ENCODE measurements at places on chromosomes 5 and 9.

GRCh38 chr9:112443200-112443599 lies 43.4 kb upstream of the KIAA1958 start:
- DNase-seq, result peak; percentile 20

DNA sequence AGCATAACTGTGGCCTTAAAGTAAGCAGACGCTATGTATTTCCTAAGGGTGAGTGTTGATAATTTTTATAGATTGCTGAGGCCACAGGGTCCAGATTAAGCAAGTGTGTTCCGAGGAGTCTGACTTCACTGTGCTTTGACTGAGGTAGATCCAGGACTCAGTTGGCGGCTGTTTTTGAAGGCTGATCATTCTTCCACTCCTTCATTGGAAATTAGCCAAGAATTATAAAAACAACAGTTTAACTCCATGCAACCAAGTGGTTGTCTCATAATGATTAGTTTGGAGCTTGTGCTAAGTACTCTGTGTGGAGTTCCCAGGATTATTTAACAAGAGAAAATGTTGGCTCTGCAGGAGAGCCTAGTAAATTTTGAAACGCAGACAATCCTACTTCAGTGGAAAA lies 19.1 kb downstream of the IQGAP2 start:
- no peak for DNase-seq

DNA sequence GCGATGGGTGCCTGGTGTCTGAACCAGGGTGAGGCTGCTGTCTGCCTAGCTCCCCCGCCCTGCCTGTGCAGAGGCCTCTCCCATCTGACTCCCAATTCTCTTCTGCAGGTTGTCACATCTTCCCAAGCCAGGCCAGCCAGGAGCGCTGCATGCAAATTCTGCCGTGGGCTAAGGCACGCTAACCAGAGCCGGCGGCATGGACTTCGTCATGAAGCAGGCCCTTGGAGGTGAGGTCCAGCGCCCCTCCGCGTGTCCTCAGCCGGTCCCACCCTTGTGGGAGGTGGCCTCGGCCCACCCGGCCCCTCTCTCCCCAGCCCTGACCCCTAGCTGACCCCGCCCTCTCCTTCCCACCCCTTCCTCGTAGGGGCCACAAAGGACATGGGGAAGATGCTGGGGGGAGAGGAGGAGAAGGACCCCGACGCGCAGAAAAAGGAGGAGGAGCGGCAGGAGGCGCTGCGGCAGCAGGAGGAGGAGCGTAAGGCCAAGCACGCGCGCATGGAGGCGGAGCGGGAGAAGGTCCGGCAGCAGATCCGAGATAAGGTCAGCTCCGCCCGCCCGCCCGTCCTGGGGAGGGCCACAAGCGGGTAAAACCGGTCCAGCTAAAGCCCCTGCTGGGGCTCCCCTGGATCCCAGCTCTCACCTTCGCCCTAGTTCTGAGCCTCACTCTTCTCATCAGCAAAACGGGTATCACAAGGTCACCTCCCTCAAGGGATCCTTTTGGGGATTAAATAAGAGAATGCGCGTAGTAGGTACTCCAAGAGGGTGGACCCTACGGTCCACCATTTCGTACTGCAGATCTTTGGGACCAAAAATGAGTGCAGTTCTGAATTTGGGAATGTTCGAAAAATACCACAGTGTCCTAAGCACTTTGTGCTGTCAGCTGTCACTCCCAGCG lies 7.4 kb downstream of the CPLX2 start:
- DNase-seq, result no peak

- no peak for DNase-seq
Measured at GRCh38 chr9:112487799-112488340, 1.2 kb downstream of the KIAA1958 start.

Data from inflammatory macrophage treated with lipopolysaccharide for 4 hours (primary cell).